ENCODE measurements at places on chromosomes 7 and 10.

DNA sequence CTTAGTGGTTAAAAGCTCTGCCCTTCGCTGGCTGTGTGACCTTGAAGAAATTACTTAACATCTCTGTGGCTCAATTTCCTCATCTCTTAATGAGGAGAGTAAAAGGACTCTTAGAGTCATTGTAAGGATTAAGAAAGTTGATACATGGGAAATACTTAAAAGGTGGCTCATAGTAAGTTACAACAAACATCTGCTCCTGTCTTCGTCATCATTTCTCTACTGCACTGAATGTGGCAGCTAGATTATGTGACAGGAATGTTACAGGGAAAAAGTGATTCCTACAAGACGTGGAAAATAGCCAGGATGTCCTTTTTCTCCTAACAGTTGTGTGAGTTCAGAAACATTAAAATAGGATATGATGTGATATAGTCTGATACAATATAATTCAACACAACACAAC lies 184.7 kb downstream of the FRMD4A start:
- DNase-seq = no peak

DNA sequence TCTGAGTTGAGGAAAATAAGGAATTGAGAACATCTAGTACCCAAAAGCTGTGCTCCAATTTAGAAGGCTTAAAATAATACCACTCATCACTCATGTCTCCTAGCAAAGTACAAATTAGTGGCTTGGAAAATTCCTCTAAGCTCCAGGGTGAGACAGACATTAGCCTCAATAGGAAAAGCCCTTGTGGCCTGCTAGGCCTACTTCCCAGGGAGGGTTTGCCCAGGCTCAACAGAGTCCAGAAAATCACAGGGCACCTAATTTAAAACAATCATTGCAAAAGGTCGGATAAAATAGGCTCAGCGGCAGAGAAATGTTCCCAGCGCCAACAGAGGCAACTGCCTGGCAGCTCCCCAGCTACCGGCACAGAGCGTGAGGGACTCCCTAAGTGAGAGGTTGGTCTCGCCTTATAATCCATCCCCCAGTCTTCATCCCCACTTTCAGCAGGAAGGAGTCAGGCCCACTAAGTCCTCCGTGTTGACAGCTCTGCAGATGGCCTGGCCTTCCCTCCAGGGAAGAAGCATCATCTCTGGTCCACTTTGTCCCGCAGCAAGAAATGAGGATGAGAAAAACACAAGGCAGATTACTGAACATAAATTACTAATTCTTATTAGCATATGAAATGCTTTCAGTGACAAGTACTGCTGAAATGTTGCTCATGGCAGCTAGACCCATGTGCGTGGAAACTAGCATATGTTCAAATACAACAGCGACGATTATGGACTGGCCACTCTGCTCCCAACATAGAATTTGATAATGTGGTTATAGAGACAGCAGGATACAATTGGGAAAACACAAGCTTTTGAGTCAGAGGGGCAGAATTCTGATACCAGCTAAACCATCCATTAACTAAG lies 1177.7 kb upstream of the AUTS2 start:
- peak; percentile 70 for DNase-seq

- DNase-seq = no peak
Observed at GRCh38 chr10:25522946-25523608, 348.3 kb downstream of the GPR158 start.

GRCh38 chr10:44280226-44281014 lies 104.5 kb downstream of the CXCL12 start:
- DNase-seq = no peak

- DNase-seq = no peak
Observed at GRCh38 chr7:50667789-50668226, 102.6 kb upstream of the DDC start.

GRCh38 chr10:88408096-88408495 lies 175.0 kb downstream of the RNLS start:
- no peak for DNase-seq
